ENCODE measurements at places on chromosomes 11 and 22.

GRCh38 chr11:10606536-10607208 is 38.2 kb upstream of the LYVE1 start:
- DNase-seq: no peak

- no peak for DNase-seq
Measured at GRCh38 chr11:96486890-96487611, 97.2 kb downstream of the JRKL start.

GRCh38 chr22:50206599-50206998 is 5.8 kb downstream of the SELENOO start:
- DNase-seq: no peak

- DNase-seq: no peak
Measured at GRCh38 chr11:12051287-12051662, 42.8 kb upstream of the DKK3 start.

- no peak for DNase-seq
Measured at GRCh38 chr22:46596819-46597218, 23.4 kb upstream of the GRAMD4 start.

DNA sequence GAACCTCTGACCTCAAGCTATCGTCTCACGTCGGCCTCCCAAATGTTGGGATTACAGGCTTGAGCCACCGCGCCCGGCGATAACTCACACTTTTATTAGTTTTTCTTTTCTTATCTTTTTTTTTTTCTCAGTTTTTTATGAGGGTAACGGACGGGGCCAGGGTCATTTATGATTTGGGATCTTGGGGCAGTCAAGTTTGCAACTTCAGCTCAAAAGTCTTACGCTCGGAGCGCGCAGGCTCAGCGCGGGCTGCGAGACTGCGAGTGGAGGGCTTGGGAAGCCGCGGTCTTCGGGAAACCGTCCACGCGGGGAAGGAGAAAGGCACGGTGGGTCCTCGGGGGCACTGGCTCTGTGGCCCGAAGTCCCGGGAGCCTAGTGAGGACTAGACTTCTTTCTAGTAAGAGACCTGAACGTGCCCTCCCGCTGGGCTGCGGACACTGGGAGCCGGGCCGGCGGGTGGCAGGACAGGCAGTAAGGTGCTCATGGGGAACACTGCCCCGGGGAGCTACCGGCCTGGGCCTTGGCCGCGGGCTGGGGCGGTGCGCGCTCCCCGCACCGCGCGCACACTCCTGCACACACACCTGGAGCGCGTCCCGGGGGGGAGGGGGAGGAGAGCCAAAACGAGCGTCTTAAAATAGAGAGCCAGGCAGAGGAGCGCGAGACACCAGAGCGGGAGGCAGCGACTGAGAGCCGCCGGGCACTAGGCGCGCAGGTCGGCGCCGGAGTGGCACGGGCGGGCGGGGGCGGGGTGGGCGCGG is 476 bp upstream of the BARX2 start:
- DNase-seq: no peak

All from bone marrow (tissue), 2 donors.